ENCODE measurements at places on chromosomes 2 and 18.

- DNase-seq = no peak
Observed at GRCh38 chr2:39136799-39137198, 15.9 kb upstream of the SOS1 start.

DNA sequence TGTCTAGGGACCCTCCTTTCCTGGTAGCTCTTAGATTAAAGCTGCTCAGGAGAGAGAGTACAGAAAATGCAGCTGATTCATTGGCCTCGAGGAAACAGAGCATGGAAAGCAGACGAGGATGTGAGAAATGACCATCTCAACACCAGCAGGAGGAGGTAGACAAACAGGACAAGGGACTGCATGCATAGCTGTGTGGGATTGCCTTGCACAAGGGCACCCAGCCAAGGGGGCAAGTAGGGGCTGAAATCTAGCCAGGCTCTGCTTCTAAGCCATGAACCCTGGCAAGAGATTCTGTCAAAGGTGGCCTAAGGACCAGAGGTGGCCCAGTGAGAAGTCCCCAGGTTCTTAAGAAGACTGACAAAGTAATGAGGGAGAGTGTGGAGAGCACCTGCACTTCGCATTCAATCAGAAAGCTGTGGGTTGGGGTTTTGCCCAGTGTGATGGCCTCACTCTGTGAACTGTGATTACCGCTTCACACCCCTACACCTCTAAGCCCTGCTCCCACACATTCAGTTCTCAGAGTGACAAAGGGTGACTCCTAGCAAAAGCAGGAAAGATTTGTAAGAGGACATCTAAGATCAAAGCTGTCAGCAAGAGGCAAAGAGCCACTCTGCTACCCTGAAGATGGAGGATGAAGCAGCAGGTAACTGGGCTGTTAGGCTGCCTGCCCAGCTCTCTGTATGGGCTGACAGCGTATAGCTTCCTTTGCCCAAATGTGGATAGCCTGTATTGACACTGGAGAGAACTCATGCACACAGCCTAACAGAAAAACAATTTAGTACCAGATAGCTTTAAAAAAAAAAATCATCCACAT is 151.3 kb upstream of the PELI1 start:
- no peak for DNase-seq

DNA sequence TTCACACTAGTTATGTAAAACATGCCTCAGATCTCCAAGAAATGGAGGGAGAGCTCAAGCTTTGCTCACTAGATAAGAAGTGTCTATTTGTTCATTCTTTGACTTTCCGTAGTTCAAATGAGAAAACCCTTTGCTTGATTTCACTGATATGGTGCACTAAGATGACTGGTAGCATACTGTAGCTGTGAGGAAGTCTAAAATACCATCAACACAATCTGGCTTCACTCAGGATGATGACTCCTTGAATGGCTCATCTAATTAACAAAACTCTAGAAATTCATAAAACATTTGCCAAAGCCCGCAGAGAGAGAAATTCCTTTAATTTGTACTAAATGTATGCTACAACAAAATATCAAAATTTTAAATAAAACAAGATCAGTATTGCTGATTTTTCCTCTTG is 152.8 kb upstream of the STK17B start:
- peak; percentile 58 for DNase-seq

GRCh38 chr2:43114210-43114609 is 112.2 kb downstream of the ZFP36L2 start:
- no peak for DNase-seq

- DNase-seq = no peak
Observed at GRCh38 chr18:59884351-59884750, 15.4 kb upstream of the PMAIP1 start.

DNA sequence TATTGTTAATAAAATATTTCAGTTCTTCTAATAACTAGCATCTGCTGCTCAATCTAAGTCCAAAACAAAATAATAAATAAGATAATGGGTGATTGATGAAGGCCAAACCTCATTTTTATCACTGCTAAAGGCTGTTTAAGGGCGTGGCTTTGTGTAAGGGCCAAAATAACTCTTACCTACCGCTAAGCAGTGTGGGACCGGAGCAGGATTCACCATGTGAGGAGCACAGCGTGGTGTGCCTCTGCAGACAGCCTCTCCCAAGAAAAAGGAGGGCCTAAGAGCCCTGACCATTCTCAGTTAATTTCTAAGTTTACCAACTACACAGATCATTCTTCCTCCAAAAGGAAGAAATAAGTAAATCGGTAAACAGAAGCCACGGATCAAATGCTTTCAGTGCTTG is 353.7 kb downstream of the ARL6IP6 start:
- no peak for DNase-seq

GRCh38 chr2:112811841-112812306 is 24.7 kb downstream of the IL1B start:
- DNase-seq = peak; percentile 46

DNA sequence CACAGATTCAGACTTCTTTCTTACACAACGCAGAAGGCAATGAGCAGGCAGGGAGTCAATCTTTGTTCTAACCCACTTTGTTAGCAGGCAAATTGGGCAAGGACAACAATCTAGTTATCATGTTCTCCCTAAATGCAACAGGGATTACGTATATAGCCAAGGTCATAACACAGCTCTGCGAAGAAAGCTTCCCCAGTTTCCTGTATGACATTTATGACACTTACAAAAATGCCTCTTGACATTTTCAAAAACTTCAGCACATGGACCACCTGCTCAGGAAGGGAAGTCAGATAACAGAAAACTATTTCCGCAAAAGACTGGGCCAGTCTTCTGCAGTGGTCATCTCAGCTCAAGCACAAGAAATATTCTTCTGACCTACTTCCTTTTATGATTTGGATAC is 106.1 kb downstream of the IRS1 start:
- DNase-seq = no peak

DNA sequence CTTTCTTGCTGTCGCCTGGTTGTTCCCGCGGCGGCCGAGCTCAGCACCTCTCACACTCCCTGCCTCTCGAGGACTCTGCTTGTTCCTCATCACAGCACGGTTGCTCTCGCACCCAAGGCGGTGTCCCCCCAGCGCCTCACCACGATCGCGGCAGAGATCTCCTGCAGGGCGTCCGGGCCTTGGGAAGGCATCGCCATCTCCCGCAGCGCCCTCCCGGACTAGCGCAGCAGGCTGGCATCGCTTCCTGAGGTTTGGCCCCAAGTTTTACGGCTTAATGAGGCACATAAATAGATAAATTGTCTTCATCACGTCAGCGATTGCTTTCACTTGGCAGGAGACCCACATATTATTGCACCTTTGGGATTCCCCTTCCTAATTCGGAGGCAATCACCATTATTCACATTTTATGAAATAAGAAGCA is 125.4 kb downstream of the RGPD3 start:
- DNase-seq = no peak

- no peak for DNase-seq
Observed at GRCh38 chr18:12018861-12019260, 37.6 kb downstream of the IMPA2 start.

- DNase-seq = no peak
Observed at GRCh38 chr2:25339791-25340180, 1.9 kb downstream of the DNMT3A start.

DNA sequence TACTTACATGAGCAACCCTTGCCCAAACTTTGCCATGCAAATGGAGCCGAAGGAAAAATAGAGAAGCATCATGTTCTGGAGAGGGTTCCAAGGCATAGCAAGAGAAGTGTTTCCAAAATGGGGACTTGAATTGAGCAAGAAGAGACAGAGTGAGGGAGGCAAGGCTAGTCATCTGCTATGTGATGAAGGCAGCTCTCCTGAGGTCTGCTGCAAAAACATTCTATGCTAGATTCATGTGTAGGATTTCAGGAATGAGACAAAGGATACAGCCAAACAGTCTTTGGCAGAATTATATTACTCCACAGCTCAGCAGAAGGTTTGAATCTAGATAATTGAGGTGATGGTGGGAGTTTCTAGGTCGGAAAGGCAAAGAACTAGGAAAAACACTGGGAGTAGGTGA is 24.1 kb upstream of the MRPL19 start:
- no peak for DNase-seq

- DNase-seq = no peak
Observed at GRCh38 chr2:164937864-164938401, 17.4 kb downstream of the SLC38A11 start.

- DNase-seq = no peak
Observed at GRCh38 chr2:56315376-56315775, 131.6 kb downstream of the CCDC85A start.

DNA sequence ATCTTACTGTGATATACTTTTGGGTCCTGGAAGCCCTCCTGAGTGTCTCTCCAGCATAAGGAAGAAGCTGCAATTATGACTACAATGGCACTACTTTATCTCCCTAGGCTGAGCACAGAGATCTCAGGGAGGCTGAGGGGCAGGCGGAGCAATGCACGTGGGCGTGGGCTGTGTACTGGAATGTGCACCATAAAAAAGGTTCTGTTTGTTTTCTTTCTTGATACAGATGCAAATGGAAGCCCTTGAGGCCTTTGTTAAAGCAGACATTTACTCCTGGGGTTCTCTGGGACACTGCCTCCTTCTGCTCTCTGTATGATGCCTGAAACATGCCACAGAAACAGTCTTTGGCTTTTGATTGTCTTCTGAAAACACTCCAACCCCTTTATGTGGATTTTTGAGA is 79.1 kb upstream of the DLX2 start:
- no peak for DNase-seq

DNA sequence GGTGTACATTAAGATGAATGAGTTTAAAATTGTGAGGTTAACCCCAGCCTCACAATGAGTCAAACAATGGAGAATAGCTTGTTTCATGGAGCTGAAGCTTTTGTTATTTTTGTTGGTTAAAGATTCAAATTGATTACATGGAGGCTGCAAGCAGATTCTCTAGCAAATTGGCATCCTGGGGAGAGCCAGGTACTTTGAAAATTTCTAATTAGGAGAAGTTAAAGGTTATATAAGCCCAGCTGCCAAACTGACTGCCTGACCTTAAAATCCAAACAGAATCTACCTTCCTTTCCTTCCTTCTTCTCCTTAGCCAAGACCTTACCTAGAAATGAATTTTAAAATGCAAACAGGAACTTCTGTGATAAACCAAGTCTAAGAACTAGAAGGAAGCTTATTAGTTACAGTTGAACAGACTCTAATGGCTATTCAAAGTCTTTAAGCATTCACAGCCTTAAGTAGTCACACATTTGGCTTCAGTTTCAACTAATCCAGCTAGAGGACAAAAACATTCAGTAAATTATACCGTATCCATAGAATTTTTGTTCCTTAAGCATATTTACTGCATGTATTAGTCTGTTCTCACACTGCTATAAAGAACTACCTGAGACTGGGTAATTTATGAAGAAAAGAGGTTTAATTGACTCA is 31.5 kb upstream of the PGAP1 start:
- no peak for DNase-seq

DNA sequence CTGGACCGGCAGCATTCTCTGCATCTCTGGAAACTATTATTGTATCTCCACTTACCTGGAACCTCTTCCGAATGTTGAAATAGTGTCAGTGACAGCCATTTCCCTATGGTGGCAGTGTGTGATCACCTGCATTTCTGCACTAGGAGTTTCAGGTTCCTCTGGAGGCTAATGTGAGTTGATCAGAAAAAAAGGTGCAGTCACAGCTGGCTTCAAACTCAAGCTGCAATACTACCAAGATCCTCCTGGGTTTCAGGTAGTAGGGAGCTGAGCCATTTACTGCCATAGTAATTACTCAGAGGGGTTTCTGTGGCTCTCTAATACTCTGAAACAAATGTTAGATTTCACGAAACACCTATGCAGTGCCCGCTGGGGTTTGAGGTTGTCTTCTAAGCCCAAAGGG is 183.5 kb upstream of the OSR1 start:
- no peak for DNase-seq

DNA sequence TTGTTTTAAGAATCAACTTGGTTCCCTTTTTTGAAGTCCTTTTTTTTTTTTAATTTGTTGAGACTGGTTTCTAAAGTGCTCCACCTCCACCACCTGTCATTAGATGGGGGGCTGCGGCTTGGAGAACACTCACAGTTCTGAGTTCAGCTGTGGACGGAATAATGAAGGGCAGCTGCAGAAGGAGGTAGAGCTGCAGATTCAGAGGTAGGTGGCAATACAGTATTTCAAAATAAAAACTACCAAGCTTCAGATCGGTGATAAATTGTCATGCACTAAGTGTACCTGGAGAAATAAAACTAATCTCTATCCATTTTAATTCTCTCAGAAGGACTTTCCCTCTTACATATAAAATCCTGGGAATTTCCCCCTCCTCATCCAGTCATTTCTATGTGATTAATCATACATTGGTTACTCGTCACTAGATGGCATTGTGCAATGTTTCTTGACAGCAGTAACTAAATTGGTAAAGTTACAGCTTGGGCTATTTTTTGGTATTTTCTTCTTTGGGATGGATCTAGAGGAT is 81.1 kb upstream of the SLC39A10 start:
- DNase-seq = peak; percentile 77

GRCh38 chr2:12675352-12675795 is 41.4 kb upstream of the TRIB2 start:
- no peak for DNase-seq

DNA sequence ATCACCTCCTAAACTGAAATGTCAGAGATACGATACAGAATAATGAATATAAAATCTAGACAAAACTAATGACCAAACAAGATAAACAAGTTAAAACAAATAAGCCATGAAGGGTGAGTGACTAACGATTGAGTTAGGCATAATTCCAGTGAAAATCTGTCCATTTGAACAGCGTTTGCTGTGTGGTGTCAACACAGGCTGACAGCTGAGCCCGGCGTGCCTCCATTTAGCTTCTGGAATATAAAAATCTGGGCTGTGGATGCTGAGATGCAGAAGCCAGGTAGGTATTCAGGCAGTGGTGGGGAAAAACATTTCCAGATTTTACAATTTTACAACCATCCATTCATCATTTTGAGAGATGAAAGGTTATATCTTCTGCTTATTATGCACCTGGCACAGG is 2041.4 kb upstream of the CELF4 start:
- DNase-seq = no peak

- no peak for DNase-seq
Observed at GRCh38 chr2:109257653-109258052, 128.6 kb downstream of the SH3RF3 start.

GRCh38 chr2:109408043-109408335 is 205.8 kb downstream of the SEPTIN10 start:
- no peak for DNase-seq

GRCh38 chr2:119523952-119524694 is at the start of gene SCTR:
Gene SCTR, minus strand, starts transcription at chr2:119524483. Its CDS starts 257 bp downstream, at chr2:119524226.
- DNase-seq = no peak

- DNase-seq = peak; percentile 61
Observed at GRCh38 chr18:10036479-10036878, 122.7 kb downstream of the VAPA start.

GRCh38 chr2:42979870-42980763 is 187.7 kb upstream of the HAAO start:
- no peak for DNase-seq

DNA sequence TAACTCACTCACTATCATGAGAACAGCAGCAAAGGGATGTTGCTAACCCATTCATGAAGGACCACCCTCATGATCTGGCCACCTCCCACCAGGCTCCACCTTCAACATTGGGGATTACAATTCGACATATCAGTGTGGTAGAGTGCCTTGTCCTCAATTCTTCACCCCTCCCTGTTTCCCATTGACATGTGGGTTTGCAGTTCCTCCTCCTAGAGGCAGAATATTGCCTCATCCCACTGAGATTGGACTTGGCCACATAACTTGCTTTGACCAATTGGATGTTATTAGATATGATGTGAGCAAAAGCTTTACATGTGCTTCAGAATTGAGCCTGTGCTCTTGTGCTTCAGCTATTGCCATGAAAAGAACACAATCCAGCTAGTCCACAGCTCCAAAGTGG is 217.0 kb upstream of the CXCR4 start:
- no peak for DNase-seq
